Mucosa of gallbladder (tissue), 1 donor: ENCODE measurements at places on chromosomes 1 and 21. TPM values are rescaled to one million over a fixed set of nuclear protein-coding genes. Genes with fewer than 3 reads are reported as not detected.
A peak's percentile ranks its signal among the peaks of the same experiment; 100 is the strongest.

DNA sequence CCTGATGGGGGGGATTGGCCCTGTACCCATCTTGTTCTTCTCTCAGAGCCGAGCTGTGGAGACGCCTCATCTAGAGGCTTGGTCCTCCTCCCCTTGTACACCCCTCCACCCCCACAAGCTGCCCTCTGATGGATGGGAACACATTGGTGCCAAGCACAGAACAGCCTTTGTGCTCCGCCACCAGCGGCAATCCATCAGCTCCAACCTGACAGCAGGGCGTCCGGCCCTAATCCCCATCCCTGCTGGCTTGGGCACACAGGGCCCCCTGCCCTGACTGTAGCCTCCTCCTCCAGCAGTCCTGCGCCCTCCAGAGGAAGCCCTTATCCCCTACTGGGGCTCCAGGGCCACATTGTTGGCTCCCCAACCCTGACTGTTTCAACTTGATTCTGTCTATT, 3.8 kb upstream of the MYOG start:
- no peak for DNase-seq

The SMIM34 gene
- not detected for total RNA-seq

The IFI6 gene
- total RNA-seq, result 302 TPM

DNA sequence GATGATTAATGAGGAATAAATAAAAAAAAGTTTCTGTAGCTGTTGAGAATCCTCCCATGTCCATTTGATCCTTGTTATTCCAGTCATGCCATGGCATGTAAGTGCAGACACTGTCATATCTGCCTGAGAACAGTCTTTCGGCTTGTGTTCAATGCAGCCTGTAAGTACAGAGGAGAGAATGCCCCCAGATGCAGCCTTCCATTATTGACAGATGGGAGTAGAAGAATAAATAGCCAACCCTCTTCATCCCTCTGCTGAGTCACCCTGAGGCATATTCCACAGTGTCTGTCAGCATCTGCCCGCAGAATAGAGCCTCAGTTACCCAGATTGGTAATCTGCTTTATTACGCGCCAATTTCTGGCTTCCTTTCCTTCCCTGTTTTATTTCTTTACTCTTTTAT, 139.4 kb downstream of the LRRC7 start:
- DNase-seq, result no peak

DNA sequence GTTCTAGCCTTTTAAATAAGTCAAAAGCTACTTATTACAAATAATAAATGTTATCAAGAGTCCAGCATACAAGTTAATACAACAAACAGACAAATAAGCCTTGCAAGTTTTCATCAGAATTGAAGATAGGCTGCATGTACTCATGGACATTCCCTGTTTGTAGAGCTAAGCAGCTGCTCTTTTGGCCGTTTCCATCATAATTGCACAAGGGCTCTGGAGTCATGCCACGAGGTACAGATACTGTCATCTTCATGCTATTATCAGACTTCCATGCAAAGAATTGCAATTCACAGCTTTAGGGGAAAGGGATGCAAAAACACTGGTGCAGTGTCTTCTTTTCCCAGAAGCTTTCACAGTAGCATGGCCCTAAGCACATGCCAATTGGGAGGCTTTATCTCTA, 52.8 kb upstream of the TBX15 start:
- DNase-seq, result no peak

- no peak for DNase-seq
These were observed 32.2 kb upstream of the ANGPTL7 start for GRCh38 chr1:11156963-11157362.

DNA sequence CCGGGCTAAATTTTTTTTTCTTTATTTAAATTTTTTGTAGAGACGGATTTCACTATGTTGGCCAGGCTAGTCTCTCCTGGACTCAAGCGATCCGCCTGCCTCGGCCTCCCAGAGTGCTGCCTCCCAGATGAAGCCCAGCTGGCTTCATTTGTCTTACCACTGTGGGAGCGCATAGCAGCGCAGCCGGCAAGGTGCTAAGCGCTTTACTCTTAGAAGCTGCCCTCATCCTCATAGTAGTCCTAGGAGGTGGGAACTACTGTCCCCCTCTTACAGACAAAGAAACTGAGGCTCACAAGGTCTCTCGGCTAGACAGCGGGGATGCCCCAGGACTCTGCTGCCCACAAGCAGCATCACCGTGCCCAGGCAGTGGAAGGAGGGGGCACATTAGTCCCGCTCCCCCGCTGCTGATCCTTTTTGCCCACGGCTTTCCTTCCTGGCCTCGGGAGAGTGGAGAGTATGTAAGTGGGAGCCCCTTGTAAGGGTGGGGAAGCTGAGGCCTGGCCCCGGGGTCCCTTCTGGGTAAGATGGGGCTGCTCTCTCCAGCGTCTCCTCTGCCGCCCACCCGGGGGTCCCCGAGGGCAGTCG, 726 bp downstream of the TMEM54 start:
- no peak for DNase-seq

The HTR1D gene
- 7.0 TPM for total RNA-seq

DNA sequence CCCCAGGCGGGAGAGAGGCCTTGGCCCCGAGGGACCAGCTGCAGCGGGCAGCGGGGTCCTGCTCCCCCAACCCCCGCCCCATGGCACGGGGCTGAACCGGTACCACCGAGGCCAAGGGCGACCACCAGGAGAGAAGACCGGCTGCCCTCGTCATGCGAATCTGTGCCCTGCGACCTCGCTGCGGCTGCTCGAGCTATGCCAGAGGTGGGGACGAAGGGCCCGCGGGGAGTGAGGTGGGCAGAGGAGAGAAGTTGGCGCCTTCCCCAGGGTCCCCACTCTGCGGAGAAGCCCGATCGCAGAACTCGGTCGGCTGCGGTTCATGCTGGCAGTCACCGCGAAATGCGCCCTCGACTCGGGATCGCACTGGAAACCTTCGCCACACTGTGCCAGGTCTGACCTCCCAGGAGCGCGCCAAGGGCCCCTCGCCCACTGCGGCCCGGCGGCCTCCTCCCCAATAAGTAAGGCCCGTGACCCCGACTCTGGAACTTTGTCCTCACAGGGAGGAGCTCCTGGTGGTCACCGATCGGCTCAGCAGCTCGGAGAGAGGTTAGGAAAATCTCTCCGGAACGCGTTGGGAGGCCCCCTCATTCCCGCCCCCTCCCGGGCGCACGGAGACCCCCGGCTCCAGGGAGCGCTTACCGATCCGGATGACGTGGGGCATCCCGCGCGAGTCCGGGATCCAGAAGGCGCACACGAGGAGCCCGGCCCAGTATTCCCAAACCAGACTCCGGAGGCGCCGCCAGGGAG, 787 bp downstream of the GRIK3 start:
- no peak for DNase-seq

GRCh38 chr21:27240839-27241238, 274.0 kb upstream of the ADAMTS5 start:
- no peak for DNase-seq

- DNase-seq, result peak; percentile 85
These were observed at the start of gene PIGV for GRCh38 chr1:26787706-26788514. Gene PIGV (plus strand): TSS chr1:26787950. CDS start chr1:26790816, 2,866 bp downstream.

GRCh38 chr1:8680664-8681650, 136.5 kb downstream of the RERE start:
- no peak for DNase-seq

GRCh38 chr1:21628798-21629393, 40.3 kb downstream of the RAP1GAP start:
- DNase-seq, result no peak

The CASZ1 gene
- 72.8 TPM for total RNA-seq

GRCh38 chr21:46498335-46499050, 39.8 kb downstream of the DIP2A start:
- no peak for DNase-seq

The IL12RB2 gene
- 0.98 TPM for total RNA-seq

DNA sequence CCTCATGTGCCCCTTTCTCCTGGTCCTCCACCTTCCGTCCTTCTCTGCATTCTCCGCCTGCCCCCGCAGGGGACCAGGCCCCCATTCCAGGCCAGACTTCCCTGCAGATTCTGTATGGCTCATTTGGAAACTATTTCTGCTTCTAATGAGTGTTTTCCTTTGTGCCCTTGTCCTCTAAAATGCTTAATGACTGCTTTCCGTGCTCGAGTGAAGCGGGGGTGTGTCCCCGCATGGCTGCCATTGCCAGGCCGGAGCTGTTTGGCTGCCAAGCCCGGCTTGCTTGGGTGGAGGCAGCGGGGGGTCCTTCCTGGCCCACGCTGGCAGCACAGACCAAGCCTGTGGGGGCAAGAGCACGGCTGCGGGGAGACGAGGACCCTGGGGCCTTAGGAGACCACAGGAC, 299.3 kb upstream of the VAMP3 start:
- DNase-seq, result no peak

The ARHGEF11 gene
- 40.5 TPM for total RNA-seq

DNA sequence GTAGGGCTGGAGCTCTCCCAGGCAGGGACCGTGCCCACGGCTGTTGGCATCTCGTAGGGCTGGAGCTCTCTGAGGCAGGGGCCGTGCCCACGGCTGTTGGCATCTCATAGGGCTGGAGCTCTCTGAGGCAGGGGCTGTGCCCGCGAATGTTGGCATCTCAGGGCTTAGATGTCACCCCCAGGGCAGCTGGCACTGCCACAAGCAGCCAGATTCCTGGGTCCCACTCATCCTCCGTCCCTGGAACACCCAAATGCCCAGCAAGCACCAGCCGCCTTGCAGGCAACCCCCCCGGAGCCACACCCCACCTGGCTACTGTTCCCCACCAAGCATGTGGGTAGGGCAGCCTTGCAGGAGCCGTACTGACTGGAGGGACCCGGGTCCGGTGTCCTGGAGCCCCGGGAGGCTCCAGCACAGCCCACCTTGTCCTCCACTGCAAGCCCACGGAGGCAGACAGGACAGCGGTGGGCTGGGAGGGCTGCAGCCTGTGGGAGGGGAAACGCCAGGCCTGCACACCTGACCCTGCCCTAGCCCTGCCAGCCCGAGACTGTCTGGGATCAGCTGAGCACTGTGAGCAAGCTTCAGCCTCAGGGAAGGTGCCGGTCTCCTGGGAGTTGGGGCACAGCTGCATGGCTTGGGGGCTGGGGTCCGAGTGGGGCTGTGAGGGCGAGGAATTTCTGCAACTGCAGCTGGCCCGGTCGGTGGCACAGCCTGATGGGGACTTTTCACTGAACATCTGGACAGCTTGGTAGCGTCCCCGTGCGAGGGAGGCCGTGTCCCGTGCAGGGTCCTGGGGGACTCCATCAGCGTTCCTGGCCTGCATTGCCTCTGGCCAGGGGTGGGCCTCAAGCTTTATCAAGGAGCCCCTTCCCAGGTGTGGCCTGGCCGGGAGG, 53.6 kb downstream of the COL18A1 start:
- DNase-seq, result no peak

The FAM131C gene
- total RNA-seq, result 4.7 TPM
